Upper lobe of left lung (tissue), 6 donors: ENCODE measurements at places on chromosomes 6 and 20.

DNA sequence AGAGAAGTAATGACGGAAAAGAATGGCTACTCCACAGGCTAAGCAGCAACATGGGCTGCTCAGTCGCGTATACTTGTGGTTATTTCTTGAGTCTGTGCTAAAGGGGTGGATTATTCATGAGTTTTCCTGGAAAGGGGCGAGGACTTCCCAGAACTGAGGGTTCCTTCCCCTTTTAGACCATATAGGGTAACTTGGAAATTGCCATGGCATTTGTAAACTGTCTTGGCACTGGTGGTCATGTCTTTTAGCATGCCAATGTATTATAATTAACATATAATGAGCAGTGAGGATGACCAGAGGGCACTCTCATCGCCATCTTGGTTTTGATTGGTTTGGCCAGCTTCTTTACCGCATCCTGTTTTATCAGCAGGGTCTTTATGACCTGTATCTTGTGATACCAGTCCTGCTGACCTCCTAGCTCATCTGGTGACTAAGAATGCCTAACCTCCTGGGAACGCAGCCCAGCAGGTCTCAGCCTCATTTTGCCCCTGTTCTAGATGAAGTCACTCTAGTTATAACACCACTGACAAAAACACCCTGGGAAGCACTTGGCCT, 11.4 kb downstream of the LBP start:
- no peak for DNase-seq

GRCh38 chr6:46549155-46549554, 57.9 kb upstream of the RCAN2 start:
- DNase-seq = no peak

DNA sequence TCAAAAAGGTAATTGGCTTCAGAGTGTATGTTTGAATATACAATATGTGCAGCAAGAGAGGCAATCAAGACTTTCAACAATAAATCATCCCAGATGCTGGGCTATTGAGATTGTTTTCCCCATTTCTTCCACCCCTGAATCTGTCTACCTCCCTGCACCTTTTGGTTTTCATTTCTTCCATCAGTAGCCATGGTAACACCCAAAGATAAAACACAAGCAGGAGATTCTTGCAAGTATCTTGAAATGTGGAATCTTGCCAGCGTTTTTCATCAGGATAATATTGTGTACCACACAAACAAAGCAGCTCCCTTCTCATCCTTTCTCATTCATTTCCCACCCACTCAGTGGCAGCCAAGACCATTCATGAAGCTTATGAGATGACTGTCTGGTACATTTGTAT, 73.0 kb upstream of the NRSN1 start:
- no peak for DNase-seq

DNA sequence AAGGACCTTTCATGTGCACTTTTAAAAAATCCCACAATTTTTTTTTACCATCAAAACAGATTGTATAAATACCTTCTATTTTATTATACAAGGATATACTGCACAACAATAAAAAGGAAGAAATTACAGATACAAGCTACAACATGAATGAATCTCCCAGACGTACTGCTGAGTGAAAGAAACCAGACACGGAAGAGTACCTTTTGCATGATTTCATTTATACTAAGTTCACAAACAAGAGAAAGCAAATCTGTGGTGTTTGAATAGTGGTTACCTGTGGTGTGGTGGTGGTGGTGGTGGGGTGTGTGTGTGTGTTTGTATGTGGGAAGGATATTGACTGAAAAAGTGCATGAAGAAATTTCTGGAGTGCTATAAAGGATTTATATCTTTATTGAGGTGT, 6.8 kb upstream of the PLCB4 start:
- no peak for DNase-seq

- no peak for DNase-seq
Measured at GRCh38 chr20:34792687-34793363, 32.6 kb downstream of the NCOA6 start.

- no peak for DNase-seq
Measured at GRCh38 chr6:151437401-151437800, 14.5 kb downstream of the RMND1 start.

GRCh38 chr6:155354167-155354566, 39.9 kb upstream of the TFB1M start:
- no peak for DNase-seq

DNA sequence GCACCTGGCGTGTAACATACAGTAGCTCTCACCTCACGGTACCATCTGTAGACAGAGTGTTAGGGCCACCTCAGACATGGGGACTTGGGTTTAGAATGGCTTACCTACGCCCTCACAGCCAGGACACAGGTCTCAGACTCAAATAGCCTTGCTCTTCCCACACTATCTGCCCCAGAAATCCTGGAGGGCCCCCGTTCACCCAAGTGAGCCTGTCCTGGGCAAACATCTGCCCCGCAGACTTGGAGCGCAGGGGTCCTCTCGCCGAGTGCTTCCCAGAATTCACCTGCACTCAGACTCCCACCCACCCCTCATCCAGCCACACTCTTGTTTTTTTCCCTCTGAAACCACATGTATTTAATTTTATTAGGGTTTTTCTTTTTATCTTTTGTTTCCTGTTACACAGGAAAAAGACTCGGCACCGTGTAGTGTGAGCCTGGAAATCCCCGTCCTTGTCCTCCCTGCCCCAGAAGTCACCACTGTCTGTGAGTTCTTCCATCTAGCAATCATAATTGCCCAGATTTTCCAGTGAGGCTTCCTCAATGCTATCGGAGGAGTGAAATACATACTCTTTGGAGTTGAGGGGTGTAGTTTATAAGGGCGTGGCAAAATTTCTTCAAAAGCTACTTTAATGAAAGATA, 17.1 kb upstream of the MAP1LC3A start:
- DNase-seq = no peak

- no peak for DNase-seq
Measured at GRCh38 chr20:62494980-62495748, 19.4 kb upstream of the GATA5 start.

DNA sequence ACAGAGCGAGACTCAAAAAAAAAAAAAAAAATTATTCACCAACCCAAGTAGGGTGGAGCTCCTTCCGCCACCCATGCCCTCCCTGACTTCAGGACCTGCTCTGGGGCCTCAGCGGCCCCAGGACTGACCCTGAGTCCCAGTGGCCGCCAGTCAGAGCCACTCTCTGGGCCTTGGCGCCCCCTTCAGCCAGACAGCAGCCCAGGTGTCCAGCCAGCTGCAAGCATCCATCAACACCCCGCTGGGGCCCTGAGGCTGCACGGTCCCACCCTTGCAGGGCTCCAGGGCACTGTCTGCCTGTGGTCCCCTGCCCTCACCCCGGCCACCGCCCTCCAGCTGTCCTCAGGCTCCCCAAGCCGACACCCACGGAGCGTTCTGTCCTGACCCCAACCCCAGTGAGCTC, 11.4 kb upstream of the KCNQ2 start:
- no peak for DNase-seq

GRCh38 chr6:111031151-111031550, 49.3 kb downstream of the RPF2 start:
- no peak for DNase-seq

DNA sequence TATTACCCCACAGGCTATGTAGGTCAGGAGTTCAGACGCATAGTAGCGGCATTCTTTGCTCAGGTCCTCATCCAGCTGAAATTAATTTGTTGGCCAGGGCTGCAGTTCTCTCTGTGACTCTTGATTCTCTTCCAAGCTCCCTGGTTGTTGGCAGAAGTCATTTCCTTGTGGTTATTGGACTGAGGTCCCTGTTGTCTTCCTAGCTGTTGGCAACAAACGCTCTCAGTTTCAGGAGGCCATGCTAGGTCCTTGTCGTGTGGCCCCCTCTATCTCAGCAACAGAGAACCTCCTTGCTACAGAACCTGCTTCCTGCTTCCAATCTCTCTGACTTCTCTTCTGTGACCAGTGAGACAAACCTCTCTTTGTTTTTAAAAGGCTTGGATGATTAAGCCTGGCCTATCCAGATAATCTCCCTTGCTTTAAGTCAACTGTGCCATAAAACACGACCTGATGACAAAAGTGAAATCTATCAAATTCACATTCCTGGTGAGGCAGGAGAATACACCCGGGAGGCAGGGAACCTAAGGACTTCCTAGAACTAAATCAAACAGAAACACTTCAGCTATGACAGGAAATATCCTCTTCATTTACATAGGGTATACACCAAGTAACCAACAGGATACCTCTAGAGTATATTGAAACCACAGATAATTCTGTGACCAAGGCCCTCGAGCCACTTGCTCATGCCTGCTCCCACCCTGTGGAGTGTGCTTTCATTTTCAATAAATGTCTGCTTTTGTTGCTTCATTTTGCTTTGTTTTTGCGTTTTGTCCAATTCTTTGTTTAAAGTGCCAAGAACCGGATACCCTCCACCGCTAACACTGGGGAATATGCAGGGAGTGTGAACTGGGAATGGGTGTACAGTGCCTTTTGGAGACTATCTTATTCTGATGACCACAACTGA, 196.0 kb downstream of the BTBD3 start:
- no peak for DNase-seq

GRCh38 chr6:14109411-14109826, 8.2 kb upstream of the CD83 start:
- no peak for DNase-seq

GRCh38 chr6:113824411-113824810, 32.7 kb upstream of the MARCKS start:
- DNase-seq = no peak

DNA sequence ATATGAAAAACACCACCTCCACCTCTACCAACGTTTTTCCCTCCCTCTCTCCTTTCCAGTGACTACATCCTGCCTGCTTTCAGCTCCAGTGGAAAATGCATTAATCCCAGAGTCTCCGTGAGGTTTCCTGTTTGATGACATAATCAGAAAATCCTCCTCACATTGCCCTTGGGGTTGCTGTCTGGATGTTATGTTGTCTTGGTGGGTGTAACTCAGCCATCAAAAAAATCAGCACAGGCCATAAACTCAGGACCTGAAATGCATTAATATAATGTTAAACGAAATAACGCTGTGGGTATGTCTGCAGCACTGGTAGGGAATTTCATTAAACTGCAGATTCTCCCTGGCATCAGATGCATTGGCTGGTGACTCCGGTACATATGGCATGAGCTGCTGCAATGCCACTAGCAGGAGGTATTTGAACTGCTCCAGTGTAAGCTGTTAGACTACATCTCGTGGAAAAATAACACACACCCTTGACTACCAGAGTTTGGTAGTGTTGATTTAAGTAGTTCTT, 297.8 kb downstream of the PRL start:
- DNase-seq = no peak

DNA sequence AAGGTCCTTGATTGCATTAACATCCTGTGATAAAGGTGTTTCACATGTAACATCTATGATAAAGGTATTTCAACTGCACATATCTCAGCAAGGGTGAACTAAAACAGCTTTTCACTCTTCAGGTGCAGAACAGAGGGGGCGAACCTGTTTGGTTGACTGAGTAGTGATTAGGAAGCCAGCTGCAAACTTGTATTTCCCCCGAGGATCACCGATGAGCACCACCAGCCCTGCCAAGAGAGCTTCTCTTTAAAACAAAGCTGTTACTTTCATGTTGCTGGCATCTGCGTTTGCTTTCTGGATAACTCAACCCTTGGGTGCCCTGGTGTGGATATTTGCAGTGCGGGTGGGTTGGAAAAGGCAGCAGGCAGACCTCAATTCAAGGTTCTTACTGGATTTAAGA, 39.6 kb downstream of the JAG1 start:
- DNase-seq = no peak

DNA sequence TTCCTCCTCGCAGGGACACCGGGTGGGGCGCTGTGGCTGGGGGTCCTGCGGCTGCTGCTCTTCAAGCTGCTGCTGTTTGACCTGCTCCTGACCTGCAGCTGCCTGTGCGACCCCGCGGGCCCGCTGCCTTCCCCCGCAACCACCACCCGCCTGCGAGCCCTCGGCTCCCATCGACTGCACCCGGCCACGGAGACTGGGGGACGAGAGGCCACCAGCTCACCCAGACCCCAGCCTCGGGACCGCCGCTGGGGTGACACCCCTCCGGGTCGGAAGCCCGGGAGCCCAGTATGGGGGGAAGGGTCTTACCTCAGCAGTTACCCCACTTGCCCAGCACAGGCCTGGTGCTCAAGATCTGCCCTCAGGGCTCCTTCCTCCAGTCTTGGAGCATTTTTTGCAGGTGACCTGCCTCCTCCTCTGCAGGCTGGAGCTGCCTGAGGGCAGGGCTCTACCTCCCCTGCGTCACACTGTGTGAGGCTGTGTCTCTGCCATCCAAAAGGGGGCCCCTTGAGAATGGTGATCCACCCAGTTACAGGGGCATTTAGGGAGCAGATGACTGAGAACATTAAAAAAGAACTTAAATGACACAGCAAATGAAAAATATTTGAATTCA, 3.9 kb upstream of the CNPY3 start:
- no peak for DNase-seq

- DNase-seq = no peak
Measured at GRCh38 chr6:50990750-50991446, 172.2 kb downstream of the TFAP2B start.

GRCh38 chr6:44715925-44716324, 328.4 kb downstream of the CDC5L start:
- DNase-seq = no peak

DNA sequence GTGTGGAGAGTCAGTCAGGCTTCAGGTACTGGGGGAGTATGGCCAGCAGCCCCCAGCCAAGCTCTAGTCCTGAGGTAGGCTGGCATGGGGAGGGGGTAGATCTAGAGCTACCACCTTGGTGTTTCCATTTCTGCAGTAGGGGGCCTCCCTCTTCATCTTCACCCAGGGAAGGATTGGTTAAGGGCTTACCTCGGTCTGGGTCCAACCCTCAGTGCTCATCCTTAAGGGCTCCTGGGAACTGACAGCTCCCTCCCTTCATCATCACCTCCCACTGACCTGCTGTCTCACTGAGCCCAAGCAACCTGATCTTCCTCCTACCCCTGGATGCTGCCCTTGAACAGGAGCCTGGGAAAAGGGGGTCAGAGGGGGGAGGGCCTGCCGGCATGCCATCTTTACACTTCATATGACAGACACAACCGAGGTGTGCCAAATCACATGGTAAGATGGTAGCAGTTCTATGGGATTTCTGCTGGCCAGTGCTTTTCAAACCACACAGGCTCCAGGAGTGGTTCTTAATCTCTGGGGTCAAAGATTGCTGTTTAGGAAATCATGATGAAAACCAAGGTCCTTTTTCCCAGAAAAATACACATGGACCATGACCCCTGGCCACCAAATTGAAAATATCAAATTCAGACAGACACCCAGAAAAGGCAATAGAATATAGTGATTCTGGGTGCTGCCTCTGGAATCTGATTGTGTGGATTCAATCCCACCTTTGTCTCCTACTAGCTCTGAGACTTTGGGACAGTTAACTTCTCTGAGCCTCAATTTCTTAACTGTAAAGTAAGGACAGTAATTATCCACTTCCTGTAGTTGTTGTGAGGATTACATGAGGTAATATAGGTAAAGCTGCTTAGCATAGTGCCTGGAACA, 3.0 kb downstream of the TP53INP2 start:
- DNase-seq = no peak

- DNase-seq = no peak
Measured at GRCh38 chr20:34562641-34563040, 4.1 kb downstream of the MAP1LC3A start.

- DNase-seq = no peak
Measured at GRCh38 chr6:162156146-162156545, 571.4 kb downstream of the PRKN start.

- no peak for DNase-seq
Measured at GRCh38 chr20:9583151-9583550, 68.8 kb downstream of the LAMP5 start.
